ENCODE measurements at places on chromosomes 4 and X.

DNA sequence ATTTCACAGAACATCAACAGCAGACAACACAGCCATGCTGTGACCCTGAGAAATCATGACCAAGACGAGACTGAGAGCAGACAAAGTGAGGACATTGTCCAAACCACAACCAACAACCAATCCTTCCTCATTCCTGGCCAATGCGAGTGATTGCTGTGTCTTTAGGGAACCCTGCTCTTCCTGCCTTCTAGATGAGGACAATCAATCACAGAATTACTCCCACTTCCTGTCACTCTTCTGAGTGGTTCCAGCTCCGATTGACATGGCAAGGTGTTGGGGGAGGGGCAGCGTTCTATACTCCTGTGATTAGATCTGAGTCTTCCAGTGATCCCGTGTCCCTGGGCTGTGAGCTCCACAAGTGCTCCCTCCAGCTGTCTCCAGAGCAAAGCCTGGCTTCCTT lies 227.8 kb downstream of the STIM2 start:
- DNase-seq: peak; percentile 67

GRCh38 chr4:137307806-137308205 lies 224.5 kb downstream of the PCDH18 start:
- DNase-seq: no peak

- DNase-seq: no peak
Measured at GRCh38 chrX:31609130-31609529, 537.3 kb upstream of the FTHL17 start.

GRCh38 chr4:120472447-120473131 lies 405.9 kb upstream of the MAD2L1 start:
- no peak for DNase-seq

GRCh38 chrX:9878146-9878820 lies 88.9 kb upstream of the CLDN34 start:
- no peak for DNase-seq

GRCh38 chr4:38383646-38384121 lies 280.3 kb upstream of the KLF3 start:
- DNase-seq: no peak

DNA sequence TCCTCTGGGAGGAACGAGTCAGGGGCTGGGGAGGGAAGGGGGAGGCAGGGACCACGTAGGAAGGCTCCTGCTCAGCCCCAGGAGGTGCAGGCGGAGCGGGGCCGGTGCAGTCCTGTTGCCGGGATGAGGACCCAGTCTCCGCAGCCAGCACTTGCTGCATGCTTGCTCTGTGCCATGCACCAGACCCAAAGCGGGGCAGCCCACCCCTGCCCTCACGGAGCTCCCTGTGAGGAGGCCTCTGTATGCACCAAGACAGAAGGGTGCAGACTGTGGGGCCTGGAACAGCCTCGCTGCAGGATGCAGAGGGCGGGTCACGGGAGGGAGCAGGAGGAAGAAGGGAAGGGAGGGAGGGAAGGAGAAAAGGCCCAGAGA lies 61.9 kb downstream of the ABLIM2 start:
- DNase-seq: no peak

DNA sequence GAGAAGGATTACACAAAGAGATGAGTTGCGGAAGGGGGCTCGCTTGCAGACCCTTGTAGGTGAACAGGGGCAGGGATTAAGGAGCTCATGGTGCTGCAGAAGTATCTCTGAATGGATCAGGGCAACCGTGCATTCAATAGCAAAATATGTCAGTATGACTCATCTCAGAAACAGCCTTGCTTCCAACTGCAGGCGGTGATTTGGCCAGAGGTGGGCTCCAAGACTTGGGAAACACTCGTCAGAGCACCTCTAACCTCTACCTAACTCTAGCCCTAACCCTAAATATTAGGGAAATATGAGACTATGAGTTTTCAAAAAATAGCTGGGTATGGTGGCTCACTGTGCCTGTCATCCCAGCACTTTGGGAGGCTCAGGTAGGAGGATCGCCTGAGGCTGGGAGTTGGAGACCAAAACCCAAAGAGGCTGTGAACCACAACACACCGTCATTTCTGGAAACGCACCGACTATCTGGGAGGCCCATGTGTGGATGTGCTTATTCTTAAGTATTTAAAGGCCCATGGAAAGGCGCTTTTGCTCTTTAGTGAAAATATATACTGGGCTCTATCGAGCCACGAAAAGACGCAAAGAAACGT lies 102.6 kb downstream of the DHRSX start:
- DNase-seq: no peak

DNA sequence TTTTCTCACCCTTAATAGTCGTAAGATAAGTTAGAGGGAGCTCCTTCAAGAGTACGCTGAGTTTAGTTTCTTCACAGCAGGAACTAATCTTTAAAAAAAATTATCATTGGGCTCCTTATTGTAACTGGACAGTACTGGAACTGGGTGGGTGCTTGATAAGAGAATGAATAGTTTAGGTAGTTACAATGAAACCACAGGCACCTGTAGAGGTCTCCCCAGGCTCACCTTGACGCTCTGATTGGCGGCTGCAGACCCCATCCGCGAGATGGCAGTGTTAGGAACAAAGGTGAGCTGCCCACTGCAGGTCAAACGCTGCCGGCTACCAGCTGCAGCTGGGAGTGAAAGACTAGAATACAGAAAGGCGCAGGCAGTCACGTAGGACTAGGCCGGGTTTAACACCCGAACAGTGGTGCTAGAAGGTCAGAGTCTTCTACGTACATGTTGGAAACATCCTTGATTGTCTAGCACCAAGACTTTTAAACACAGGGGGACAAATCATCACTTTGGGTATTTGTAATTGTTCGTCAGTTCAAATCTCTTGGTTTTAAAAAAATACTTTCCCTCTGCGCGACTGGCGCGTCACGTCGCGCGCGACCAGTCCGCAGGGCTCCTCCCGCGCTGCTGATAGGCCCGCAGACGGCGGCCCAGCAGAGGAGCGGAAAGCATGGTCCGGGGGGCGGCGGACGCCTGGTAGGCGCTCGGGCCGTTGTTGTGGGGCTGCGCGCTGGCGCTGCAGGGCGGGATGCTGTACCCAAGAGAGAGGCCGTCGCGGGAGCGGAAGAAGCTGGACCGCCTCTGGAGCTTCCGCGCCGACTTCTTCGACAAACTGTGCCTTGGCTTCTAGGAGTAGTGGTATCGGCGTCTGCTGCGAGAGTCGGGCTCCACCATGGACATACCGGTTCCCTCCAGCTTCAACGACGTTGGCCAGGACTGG lies 45.6 kb downstream of the SMARCA5 start:
- peak; percentile 63 for DNase-seq

DNA sequence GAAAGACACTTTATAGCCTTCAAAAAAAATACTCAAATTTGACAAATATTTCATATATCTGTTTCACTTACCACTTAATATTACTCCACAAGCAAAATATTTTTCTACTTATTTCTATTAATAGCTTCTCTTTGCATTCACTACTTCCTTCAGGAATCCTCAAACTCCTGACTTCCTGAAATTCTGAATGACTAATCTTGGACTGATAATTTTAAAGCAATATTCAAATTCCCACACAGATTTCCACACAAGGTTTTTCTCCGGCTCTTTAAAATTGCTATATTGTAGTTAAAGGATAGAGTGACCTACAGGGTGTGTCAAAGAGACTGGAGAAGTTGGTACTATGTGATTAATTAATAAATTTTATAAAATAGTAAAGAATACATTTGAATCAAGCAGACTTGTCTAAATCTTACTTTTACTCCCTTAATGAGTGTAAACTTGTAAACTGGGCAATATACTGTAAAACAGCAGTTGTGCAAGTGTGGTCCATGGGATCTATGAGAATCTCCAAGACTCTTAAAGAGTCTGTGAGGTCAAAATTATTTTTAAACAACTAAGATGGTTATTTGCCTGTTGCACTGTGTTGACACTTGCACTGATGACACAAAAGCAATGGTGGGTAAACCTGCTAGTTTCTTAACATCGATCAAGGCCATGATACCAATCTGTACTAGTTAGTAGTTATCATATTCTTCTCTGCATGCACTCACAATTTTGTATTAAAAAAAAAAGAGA lies 44.5 kb downstream of the ANKRD17 start:
- DNase-seq: no peak

GRCh38 chr4:120724656-120725055 lies 197.9 kb downstream of the PRDM5 start:
- no peak for DNase-seq

GRCh38 chr4:148200960-148201359 lies 241.3 kb downstream of the NR3C2 start:
- DNase-seq: no peak

GRCh38 chr4:57575426-57575825 lies 465.2 kb upstream of the IGFBP7 start:
- no peak for DNase-seq

GRCh38 chr4:151809716-151810115 lies 48.9 kb upstream of the GATB start:
- no peak for DNase-seq

- DNase-seq: no peak
Measured at GRCh38 chr4:105058177-105058812, 88.4 kb upstream of the TET2 start.

GRCh38 chrX:132364313-132364712 lies 124.5 kb downstream of the MBNL3 start:
- DNase-seq: no peak

GRCh38 chr4:2908686-2909085 lies 54.5 kb downstream of the NOP14 start:
- no peak for DNase-seq
